Brain pericyte (primary cell): ENCODE measurements at places on chromosomes 1 and 21.

- DNase-seq = no peak
These were observed 101.6 kb downstream of the TLR5 start for GRCh38 chr1:223041481-223041880.

- no peak for DNase-seq
These were observed 47.8 kb downstream of the CHML start for GRCh38 chr1:241592273-241592958.

GRCh38 chr1:206041640-206042039 lies 11.3 kb upstream of the RHEX start:
- no peak for DNase-seq

DNA sequence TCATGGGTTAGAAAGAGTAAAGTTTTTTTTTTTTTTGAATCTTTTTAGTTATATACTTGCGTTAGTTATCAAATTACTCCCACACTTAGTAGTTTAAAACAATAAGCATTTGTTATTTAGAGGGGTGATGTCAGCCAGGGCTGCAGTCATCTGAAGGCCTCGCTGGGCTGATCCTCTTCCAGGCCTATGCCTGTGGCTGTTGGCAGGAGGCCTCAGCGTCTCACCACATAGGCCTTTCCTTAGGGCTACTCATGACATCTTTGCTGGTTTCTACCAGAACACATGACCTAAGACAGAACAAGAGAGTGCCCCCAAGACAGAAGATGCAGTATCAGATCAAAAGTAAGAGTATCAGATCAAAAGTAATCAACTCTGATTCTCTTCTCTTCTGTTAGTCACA lies 167.4 kb downstream of the HHAT start:
- DNase-seq = no peak

GRCh38 chr1:45926330-45926729 lies 122.9 kb downstream of the MAST2 start:
- DNase-seq = no peak

DNA sequence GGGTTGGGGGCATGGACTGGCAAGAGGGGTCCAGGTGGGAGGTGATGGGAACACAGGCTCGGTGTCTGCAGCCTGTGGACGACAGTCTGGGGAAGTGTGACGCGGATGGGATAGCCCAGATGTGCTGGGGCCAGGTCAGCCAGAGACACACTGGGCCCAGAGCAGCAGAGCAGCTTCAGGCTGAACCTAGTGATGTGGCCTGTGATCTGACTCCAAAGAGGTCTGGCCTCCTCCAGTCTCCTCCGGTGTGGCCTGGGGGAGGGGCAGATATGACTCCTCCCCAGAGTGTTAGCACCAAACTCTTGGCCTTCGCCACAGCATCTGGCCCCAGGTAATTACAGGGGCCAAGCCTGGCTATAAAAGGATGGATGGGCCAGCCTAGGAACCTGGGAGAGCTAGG lies 13.5 kb downstream of the EFNA3 start:
- no peak for DNase-seq

- DNase-seq = no peak
These were observed 209.2 kb upstream of the DAB1 start for GRCh38 chr1:57633056-57633455.

GRCh38 chr1:33852711-33853110 lies 11.2 kb upstream of the HMGB4 start:
- DNase-seq = no peak

- no peak for DNase-seq
These were observed 7.4 kb upstream of the TENT5C start for GRCh38 chr1:117598489-117598888.

GRCh38 chr1:213782941-213783672 lies 204.7 kb upstream of the PROX1 start:
- no peak for DNase-seq

DNA sequence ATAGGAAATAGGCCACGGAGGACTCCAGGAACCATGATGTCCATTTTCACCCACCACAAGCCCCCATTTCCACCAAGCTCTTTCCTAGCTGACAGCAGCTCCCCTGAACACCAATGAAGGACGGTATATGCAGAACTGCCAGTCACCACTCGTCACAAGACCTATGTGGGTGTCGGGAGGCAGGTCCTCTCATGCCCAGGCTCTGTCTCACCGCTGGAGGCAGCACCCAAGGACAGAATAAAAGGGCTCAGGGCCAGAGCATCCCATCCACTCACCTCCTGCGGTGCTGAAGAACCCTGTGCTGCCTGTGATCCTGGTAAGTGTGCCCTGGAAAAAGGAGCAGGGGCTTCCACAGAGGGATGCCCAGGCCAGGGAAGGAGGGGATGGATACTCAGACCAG lies at the start of gene LCE1F:
Gene LCE1F, plus strand, starts transcription at position 266 of the 400 bp plus-strand sequence. CDS start 1,232 bp downstream, outside the sequence.
- DNase-seq = no peak

DNA sequence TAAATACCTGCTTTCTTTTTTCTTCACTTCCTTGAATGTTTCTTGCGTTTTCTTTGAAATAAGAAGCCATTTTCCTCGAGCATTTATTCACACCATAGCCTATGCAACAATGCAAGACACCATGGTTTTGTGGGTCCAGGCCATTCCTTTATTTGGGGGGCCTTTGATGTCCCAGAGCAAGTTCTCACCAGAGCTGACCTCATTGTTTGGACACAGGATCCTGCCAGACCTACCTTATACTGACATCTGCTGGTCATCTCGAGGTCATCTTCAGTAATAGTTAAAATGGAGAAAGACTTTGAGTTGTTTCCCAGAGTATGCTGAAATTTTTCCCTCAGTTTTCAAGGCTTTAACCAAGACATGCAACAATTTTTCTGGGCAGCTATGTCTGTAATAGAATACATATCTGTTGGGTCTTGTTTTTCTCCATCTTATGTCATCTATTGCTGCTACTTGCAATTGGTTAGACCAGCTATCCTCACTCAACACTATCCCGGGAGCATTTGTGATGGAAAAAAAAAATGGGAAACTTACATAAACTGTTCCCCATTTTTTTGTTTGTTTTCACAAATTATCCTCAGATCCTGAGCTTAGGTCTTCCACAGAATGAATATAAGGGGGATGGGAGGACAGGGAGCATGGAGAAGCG lies 34.0 kb upstream of the BACE2 start:
- DNase-seq = no peak

DNA sequence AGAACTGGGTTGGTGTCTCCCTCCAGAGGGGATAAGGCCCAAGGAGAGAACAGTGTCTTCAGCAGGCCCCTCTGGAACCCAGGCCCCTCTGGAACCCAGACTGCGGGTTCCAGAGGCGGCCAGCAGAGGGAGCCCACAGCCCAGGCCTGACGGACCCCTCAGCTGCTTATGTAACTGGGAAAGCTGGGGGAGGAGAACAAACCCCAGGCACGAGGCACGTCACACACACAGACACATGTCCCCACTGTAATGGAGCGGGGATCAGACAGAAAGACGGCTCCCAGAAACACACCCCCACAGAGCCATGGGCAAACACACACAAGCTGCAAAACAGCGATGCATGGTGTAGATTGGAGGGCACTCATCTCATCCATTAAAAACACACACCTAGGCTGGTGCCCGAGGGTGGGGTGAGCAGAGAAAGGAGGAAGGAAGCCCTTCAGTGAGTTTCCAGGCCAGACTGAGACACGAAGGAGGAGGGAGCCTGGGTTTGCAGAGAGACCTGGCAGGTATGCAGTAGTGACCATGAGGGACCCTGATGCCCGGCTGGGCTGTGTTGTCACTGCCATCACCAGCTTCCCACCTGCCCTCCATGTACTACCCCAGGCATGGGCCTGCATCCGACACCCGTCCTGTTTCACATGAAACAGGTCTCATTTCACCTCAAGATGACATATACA lies 2.8 kb upstream of the IGSF8 start:
- DNase-seq = no peak

GRCh38 chr1:25030674-25031589 lies 100.9 kb upstream of the RUNX3 start:
- no peak for DNase-seq

DNA sequence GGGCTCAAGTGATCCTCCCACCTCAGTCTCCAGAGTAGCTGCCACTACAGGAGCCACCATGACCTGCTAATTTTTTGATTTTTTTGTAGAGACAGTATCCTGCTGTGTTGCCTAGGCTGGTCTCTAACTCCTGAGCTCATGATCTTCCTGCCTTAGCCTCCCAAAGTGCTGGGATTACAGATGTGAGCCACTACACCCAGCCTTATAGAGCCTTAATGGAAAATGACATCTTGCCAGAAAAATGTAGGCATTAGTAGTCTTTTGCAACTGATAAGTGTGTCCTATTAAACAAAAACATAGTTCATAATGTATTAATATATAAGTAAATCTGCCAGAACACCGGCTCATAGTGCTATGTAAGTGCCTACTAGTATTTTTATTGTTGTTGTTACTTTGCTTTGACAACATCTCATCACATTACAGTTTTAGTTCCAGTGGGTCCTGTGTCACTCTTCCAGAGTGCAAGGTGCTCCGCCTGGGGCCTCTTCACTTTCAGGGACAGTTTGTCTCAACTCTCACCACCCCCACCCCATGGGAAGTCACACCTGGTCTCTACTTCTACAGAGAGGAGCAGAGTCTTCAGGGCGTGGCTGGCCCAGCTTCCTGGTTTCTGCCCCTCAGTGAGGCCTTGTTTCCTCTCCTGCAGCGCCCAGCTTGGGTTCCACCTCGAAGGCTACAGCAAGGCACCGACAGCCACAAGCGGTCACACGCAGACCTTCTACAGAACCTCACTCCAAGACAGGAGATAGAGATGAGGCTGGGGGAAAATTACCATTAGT lies 30.1 kb downstream of the RHOU start:
- no peak for DNase-seq

DNA sequence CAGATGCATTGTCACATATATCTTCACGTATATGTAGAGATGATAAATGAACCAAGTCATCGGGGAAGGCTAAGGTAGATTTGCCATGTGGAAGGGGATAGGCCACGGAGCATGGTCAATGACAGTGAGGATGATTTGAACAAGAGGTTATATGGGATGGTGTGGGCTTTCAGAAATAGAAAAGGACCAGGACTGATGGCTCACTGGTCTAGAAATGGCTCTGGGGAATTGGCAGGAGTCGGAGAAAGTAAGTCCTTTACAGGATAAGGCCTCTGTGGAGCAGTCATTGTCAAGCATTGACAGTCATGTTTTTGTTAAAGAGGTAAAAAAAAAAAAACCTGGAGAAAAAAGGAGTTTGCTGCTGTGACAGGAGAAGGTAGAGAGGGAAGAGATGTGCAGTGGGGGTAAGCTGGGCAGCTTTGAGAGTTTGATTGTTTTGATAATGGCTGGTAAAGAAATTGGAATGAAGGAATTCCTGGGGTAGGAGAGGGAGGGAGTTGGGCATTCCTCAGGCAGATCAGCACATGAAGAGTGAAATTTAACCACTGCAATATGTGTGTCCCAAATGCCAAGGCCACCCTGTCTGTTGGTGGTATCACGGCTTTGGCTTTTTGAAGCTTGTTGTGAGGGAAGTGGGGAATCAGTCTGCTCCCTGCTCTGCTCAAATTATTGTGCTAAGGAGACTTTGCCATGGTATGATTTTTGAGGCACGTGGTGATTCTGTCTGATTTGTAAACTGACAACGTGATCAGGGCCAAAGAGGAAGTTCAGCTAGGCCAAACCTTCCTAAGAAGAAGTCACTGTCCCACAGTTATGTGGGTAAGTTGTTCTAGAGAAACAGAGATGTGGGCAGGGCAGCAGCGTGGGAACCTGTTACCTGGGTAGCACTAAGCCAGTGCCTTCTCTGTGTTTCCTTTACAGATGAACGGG lies 26.0 kb downstream of the MACF1 start:
- no peak for DNase-seq

DNA sequence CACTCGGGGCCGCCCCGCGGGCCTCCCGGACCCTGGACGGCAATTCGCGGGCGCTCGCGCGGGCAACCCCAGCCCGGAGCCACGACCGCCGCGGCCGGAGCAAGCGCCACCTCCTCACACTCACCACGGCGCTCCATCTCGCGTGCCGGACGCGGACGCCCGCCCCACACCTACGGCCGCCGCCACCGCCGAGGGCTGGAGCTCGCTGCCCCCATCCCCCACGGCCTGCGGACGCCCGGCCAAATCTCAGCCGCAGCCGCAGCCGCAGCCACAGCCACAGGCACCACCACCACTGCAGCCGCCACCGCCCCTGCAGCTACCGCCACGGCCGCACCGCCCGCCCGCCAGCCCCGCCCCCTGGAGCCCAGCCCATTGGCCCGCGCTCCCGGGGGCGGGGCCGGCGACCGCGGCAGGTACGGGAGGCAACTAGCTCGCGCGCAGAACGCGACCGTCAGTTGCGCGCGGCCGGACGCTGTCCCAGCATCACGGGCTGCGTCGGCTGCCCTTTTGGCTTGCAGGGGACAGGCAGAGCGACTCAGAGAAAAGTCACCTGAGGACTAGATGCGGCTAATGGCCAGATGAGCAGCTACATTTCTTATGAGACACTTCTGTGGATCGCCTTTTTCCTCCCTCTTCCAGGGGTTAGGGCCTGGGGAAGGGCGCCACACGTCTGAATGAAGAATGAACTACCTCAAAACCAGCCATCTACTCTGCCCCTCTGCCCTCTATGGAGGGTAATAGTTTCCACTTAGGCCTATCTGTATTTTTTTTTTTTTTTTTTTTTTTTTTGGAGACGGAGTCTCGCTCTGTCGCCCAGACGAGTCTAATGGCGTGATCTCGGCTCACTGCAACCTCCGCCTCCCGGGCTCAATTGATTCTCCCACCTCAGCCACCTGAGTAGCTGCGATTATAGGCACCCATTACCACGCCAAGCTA lies at the start of gene ARHGAP29:
Gene ARHGAP29, minus strand, starts transcription at position 294 of the 936 bp plus-strand sequence. CDS start 5,973 bp downstream, outside the sequence.
- no peak for DNase-seq

- no peak for DNase-seq
These were observed 20.7 kb downstream of the IRF2BP2 start for GRCh38 chr1:234589064-234589800.

- no peak for DNase-seq
These were observed 28.2 kb upstream of the KLHDC7A start for GRCh38 chr1:18452550-18452949.

DNA sequence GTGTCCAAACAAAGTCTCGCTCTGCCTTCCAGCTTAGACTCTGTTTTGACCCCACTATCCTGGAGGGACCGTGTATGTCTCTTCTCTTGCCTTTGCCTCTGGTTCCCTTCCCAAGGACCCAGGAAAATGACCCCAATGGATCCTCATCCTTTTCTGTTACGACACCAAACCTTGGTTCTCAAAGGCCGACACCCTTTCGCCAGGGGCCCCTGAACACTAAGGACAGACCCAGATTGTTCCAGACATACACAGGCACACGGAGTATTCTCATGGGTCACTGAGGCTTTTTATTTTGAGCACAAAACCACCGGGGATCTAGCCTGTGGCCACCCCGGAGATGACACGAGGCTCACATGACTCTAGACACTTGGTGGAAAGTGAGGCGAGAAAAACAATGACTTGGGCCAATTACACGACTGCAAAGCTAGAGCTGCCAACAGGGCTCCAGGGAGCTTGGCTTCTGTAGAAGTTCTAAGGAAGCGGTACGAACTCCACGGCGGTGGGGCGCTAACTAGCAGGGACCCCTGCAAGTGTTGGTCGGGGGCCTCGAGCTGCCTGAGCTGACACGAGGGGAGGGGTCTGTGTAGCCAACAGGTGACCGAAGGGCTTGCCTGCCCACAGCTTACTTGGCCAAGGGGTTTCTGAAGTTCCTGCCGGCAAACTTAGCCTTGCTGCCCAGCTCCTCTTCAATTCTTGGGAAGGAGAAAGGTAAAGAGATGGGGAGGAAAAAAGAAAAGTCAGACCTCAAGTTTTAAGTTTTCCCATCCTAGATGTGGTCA lies 17.6 kb downstream of the ENO1 start:
- no peak for DNase-seq
